NCI-H1436 (cell line): ENCODE measurements at places on chromosomes 1 and 21.

GRCh38 chr1:180542838-180543145 lies 16.0 kb upstream of the OVAAL start:
- DNase-seq = no peak

DNA sequence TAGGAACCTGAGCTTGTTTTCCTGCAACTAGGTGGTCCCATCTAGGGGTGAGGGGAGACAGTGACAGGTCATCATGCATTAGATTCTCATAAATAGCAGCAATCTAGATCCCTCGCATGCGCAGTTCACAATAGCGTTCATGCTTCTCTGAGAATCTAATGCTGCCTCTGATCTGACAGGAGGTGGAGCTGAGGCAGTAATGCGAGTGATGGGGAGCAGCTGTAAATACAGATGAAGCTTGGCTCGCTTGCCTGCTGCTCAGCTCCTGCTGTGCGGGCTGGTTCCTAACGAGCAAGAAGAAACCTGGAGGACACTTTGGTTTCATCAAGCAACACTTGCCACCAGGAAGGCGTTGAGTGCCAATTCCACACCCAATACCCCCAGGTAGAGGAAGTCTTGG lies 95.1 kb upstream of the OLIG2 start:
- DNase-seq = no peak

DNA sequence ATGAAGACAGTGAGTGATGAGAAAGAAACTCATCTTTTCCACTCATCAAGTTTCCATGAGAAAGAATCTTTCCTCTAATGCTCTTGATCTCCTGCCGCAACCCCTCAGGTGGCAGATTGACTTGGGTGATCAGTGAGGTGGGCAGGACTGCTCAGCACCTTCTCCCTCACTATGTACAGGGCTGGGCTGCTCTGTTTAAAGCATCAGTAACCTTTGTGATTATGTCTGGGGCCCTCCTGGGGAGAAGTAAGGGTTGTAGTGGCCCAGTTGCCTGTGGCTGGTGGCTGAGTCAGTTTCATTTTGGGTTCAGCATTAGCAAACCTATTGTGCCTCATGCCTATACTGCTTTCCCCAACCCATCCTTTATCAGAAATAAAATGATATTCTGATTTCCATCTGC lies 366.0 kb downstream of the TTLL7 start:
- no peak for DNase-seq

DNA sequence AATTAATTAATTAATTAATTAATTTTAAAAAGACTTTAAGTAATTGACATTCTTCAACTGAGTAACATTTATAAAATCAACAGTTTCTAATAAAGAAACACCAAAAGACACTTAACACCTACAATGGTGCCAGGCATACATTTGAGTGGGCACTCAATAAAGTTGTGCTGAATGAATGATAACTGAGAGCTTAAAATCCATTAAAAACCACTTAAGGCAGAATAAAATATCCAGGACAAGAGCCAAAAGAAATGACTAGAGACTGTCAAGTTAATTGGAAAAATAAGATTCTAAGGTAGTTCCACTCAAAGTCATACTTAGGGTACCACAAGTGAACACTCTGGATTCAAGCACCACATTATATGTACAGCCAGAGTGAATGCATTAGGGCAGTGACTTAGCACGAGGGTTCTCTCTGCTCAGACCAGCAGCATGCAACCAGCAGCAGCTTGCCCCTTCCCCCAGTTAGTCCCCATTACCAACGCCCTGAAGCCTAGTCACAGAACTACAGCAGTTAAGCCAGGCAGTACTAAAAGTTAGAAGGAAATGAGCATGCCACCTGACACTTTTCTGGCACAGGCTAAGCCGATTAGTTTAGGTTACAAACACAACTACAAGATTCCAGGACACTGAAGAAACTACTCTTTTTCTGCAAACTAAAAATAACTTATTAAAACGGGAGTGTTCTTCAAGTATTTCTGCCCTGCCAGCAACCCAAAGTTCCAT lies 46.5 kb downstream of the LUZP1 start:
- no peak for DNase-seq

- no peak for DNase-seq
Observed at GRCh38 chr21:45574691-45575090, 32.5 kb upstream of the SLC19A1 start.

DNA sequence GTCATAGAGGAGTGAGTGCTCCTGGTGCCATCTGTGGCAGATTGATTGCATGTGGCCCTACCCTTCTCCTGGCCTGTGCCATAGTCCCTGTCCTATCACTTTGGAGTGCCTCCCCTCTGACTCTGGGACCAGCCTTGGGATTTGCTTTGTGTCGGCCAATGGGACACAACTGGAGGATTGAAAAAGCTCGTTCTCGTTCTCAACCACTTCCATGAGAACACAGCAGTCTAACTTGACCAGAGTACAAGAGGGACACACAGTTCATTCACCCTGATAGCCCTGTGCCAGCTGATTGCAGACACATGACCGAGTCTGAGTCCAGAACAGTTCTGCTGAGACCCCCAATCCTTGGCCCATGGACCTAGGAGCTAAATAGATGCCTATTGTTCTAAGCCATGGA lies 47.8 kb downstream of the C1orf198 start:
- DNase-seq = no peak

DNA sequence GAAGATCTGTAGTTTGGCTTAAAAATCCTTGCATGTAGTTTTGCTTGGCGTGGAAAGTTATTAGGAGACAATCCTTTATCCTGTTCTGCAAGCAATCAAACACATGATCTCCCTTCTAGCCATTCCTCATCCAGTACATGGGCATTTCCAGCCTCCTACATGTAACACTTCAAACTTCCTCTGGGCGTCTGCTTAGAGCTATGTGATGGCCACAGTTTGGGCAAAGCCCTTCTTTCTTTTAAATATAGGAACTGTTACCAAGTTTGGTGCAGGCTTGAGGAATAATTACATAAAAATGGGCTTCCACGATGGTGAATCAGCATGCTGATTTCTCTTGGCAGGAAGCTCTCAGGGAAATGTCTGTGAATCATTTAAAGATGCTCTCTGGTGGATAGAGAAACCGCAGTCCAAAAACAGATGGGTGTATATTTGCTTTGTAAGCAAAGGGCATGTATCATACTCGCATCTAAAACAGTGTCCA lies 176.9 kb upstream of the FMN2 start:
- no peak for DNase-seq

DNA sequence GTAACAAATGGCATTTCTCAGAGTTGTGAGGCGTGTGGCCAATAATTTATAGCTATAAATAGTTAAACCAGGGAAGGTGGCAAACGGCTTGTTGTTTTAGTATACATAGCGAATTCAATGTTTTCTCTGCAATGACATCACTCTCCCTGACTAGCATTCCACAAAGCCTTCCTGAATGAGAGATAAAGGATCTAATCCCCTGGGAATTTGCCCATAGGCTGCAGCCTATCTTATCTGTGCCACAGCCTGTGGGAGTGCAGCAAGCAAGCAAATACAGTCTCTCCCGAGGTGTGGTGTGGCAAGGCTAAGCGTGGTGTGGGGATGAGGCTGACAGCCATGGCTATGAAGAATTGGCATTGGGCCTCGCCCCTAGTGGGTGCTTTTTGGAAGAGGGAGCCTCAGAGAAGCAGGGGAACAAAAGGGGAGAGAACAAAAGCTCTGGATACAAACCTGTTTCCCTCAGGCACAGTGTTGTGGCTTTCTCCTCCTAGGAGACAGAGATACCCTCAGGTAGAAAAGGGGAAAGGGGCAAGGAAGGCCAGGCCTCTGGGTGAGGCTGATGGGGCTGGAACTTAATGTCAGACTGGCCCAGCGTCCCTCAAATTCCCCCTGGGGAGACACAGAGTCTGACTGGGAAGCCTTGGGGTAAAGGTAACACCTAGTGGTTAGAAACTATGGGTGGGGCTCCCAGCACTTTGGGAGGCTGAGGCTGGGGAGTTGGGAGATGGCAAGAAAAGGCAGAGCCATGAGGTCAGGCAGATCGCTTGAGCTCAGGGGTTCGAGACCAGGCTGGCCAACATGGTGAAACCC lies 8.9 kb downstream of the TAGLN2 start:
- no peak for DNase-seq

DNA sequence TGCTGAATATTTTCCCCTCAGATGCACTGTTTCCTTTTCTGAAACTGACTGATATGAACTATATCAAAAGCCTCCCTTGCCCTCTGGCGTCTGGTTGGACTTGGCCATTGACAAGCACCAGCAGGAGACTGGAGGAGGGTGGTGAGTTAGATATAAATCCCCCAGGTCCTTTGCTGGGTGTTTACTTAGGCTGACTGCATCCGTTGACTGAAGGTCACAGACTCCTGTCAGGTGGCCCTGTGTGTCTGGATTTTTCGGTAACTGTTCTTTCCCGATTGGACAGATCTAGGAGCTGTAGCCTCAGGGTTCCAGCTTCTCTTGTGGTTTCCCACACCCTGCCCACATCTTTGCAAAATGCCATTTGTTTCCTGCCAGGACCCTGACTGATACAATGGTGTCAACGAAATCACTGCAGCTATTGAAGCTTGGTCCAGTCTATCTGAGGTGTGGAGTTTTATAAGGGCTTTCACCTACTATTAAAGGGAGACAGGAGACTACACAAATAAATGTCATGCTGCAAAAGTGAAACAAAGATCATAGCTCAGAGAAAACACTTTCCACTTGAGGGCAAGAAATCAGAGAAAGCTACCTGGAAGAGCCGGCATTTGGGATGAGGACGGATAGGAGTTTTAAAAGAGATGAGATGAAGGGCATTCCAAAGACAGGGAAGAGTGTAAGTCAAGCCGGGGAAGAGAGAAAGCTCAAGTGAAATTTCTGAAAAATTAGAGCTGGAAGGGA lies 1.5 kb upstream of the MAGI3 start:
- no peak for DNase-seq

DNA sequence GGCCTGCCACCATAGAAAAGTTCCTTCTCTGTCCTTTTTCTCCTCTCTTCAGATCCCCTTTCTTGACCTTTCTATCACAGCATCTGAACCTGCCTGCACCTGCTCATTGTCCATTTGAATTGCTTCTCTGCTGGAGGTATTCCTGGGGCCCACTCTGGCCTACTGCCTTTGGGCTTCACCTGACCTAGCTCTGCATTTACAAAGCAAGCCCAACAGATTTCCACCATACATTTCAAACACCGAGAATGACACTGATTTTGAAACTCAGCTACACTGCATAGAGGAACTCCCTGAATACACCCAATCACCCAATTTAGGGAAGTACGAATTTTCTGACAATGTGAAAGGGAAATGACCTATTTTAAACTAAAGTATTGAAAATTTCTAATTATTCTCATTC lies 284.5 kb upstream of the USP25 start:
- DNase-seq = no peak

DNA sequence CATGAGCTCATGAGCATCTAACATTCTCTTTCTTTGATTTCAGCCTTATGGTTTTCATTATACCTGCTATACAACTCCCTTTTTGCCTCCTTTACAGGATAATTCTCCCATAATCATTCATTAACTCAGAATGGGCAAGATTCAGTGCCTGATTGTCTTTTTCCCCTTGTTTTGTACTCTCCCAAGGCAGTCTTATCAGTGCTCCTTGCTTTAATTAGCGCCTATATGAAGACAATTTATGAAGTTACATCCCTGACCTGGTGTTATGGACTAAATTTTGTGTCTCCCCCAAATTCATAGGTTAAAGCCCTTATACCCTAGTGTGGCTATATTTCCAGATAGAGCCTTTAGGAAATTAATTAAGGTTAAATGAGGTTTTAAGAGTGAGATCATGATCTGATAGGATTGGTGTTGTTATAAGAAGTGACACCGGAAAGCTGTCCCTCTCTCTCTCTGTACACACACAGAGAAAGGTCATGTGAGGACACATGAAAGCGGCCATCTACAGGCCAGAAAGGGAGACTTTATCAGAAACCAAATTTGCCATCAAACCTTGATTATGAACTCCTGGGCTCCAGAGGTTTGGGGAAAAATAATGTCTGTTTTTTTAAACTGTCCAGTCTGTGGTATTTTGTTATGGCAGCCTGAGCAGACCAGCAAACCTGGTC lies 185.8 kb upstream of the CHODL start:
- no peak for DNase-seq

GRCh38 chr1:117237726-117238381 lies 27.1 kb upstream of the VTCN1 start:
- no peak for DNase-seq
